DMS79 treated with DMSO at 0.1 percent for 48 hours (cell line): ENCODE measurements at places on chromosomes 2 and 18.

DNA sequence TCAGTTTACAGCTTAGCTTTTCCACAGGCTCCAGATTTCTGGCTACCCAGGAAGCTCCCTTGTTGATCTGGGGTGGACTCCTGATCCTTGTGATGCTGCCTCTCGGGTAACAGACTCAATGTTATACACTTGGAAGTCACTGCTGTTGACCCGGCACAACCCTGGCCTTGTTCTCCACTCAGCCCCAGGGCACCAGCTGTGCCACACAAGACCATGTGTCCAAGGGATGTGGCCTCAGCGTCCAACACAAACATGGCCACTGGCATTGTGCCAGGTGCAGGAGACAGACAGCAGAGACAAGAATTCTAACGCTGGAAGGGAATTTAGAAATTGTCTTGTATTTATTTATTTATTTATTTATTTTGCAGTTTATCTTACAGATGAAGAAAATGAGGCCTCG, 39.0 kb upstream of the PPP4R1 start:
- no peak for DNase-seq

DNA sequence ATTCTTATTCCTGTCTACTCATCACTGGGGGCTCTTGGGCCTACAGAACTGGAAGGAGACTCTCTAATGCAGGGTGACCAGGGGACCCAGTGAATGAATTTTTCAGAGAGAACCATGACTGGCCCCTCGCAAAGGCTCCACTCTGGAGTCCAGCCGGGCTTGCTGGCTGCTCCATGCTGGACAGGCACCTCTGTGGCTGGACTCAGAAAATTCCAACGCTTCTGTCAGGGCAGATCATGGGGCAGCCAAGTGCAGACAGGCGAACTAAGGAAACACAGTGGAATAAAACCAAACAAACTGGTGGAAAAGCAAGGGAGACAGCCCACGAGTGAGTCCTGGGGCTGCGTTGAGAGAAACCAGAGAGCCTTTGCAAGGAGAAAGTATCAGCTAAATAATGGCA, 57.2 kb downstream of the ACAA2 start:
- DNase-seq: no peak

GRCh38 chr2:74777161-74777900, 56.6 kb upstream of the HK2 start:
- peak; percentile 52 for DNase-seq

DNA sequence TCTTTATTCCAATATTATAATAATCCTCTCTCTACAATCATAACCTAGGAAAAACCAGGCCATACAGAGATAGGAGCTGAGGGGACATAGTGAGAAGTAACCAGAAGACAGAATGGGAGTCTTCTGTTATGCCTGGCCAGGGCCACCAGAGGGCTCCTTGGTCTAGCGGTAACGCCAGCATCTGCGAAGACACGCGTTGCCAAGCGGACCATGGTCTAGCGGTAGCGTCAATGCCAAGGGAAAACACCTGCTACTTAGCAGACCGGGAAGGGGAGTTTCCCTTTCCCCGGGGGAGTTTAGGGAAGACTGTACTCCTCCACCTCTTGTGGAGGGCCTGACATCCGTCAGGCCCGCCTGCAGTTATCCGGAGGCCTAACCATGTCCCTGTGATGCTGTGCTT, 36.6 kb downstream of the ARL6IP6 start:
- DNase-seq: no peak

DNA sequence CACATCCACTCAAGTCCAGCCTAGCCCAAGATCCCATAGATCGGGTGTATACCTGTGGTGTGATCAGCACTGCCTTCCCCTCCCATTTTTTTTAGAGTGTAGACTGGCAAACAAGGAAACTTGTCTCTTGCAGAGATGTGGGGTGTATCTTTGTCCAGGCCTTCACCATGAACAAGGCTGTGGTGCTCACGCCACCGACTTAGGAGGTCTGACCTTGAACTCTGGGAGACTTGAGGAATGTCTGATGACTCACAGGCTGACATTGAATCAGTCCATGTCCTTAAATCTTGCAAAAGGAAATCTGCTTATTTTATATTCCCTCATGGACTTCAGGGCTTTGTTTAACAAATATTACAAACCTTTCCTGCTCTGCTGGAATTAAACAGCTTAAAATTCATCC, 4.5 kb upstream of the CTIF start:
- no peak for DNase-seq
